ENCODE measurements at places on chromosomes 12 and 14. TPM values are rescaled to one million over a fixed set of nuclear protein-coding genes. Genes with fewer than 3 reads are reported as not detected.

The CCDC196 gene
- total RNA-seq = not detected

DNA sequence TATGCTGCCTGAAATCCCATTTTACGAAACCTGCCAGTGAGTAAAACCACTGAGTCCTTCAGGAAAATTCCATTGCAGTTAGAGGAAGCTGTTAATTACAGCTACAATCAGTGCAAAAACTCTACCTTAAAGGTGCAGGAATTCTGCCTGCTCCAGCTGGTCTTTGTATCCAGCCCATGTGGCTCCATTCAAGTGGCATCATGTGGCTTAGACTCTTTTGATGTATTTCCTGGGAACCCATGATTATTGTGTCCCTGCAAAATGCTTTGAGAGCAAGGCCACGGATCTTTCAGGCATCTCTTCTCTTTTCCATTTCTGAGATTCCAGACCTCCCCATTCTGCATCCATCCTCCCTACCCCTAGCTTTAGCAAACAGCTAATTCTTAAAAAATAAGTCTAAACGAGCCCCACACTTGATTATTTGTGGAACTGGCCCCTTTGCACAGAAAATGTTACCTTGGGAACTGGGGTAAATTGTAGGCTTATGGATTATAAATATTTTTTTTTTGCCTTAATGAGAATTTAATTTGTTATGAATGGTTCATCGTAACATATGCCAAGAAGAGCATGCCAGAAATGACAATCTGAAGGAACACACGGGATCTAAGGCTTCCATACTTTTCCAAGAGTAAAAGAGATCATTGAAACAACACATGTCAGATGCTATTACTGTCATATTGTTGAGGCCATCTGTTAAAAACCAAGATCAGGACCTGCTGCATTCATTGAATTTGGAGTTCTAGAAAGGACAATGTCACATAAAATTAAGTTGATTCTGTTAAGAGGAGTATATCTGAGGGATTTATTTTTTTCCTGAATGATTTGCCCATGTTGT lies 144.6 kb downstream of the TPH2 start:
- H3K4me3 ChIP-seq = no peak overlapping the region
- no peaks in the 10 kb centered on the region for H3K27me3 ChIP-seq
- no peaks in the 10 kb centered on the region for H3K36me3 ChIP-seq
- no peak overlapping the region for H3K27ac ChIP-seq
- H3K4me1 ChIP-seq = no peaks in the 10 kb centered on the region

The TIGAR gene
- 22.8 TPM for total RNA-seq

GRCh38 chr12:103748002-103748401 lies 93.0 kb downstream of the NT5DC3 start:
- H3K36me3 ChIP-seq = no peaks in the 10 kb centered on the region
- H3K4me3 ChIP-seq = no peak overlapping the region
- H3K27me3 ChIP-seq = no peaks in the 10 kb centered on the region
- no peak for DNase-seq
- no peak overlapping the region for H3K27ac ChIP-seq

DNA sequence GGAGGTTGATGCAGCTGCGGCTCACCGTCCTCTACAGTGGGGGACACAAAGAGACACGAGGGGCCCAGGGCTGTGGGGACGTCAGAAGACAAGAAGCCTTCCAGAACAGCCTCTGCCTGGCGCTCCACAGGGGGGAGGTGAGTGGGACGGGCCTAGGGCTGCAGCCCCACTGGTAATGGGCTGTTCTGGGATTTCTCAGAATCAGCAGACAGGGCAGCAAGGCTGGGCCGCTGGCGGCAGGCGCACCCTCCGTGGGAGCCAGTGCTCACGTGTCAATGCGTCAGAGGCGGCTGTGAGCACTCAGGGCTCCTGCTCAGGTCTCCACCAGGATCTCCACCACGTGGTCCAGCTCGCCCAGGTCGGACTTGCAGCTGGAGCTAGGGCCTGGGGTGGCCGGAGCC lies 10.0 kb downstream of the CDCA4 start:
- no peaks in the 10 kb centered on the region for H3K27me3 ChIP-seq
- no peak overlapping the region for H3K27ac ChIP-seq
- H3K4me3 ChIP-seq = no peak overlapping the region
- H3K4me1 ChIP-seq = peaks cover 20% of the 10 kb centered on the region
- H3K36me3 ChIP-seq = peaks cover 25% of the 10 kb centered on the region

GRCh38 chr14:74580275-74580672 lies 31.8 kb downstream of the LTBP2 start:
- H3K27me3 ChIP-seq = no peaks in the 10 kb centered on the region
- no peak overlapping the region for H3K27ac ChIP-seq
- H3K4me1 ChIP-seq = no peaks in the 10 kb centered on the region
- no peak overlapping the region for H3K4me3 ChIP-seq
- no peaks in the 10 kb centered on the region for H3K36me3 ChIP-seq
- DNase-seq = no peak

DNA sequence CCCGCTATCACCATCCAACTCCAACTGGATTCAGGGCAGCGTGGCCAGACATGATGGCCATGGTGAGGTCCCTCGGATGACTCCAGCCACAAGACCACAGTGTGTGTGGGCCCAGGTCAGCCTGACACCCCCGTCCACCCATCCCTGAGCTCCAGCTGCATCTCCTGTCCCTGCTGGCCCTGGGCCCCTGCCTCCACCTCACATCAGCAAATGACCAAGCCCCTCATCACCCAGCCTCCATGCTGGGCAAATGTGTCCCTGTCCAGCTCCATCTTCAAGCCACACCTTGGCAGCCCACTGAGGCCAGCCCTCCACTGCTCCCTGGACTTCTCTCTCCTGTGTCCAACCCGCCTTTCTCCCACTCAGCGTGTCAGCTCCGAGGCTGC lies 3.2 kb downstream of the GPR132 start:
- peaks cover 82% of the 10 kb centered on the region for H3K4me1 ChIP-seq
- peaks cover 4% of the 10 kb centered on the region for H3K36me3 ChIP-seq
- no peak for DNase-seq

The KLHDC1 gene
- 2.0 TPM for total RNA-seq

Data from CD8-positive, alpha-beta memory T cell (primary cell).